ENCODE measurements at places on chromosomes 6 and 20. TPM values are rescaled to one million over a fixed set of nuclear protein-coding genes. Genes with fewer than 3 reads are reported as not detected.

The NRN1 gene
- polyA plus RNA-seq = 3.0 TPM

The TOX2 gene
- 13.3 TPM for polyA plus RNA-seq

The TMC2 gene
- 0.03 TPM for polyA plus RNA-seq

The OR2H1 gene
- not detected for polyA plus RNA-seq

The HLA-DRA gene
- 89.7 TPM for polyA plus RNA-seq

The IYD gene
- polyA plus RNA-seq = 0.68 TPM

The TCFL5 gene
- 5.7 TPM for polyA plus RNA-seq

The MRPS18B gene
- polyA plus RNA-seq = 61.6 TPM

The DACT2 gene
- 0.61 TPM for polyA plus RNA-seq

The SULF2 gene
- polyA plus RNA-seq = 62.9 TPM

The SUN5 gene
- not detected for polyA plus RNA-seq

The PTK7 gene
- polyA plus RNA-seq = 12.1 TPM

The REM1 gene
- polyA plus RNA-seq = 1.1 TPM

The TMEM244 gene
- not detected for polyA plus RNA-seq

The ZC2HC1B gene
- polyA plus RNA-seq = not detected

The ADAT2 gene
- 2.5 TPM for polyA plus RNA-seq

The SLC22A23 gene
- 12.1 TPM for polyA plus RNA-seq

The PET117 gene
- 20.9 TPM for polyA plus RNA-seq

The MRPS26 gene
- 82.8 TPM for polyA plus RNA-seq

The FAM209A gene
- polyA plus RNA-seq = not detected

The SOD2 gene
- polyA plus RNA-seq = 260 TPM
